ENCODE measurements at places on chromosomes 6 and 20.
A peak's percentile ranks its signal among the peaks of the same experiment; 100 is the strongest.

DNA sequence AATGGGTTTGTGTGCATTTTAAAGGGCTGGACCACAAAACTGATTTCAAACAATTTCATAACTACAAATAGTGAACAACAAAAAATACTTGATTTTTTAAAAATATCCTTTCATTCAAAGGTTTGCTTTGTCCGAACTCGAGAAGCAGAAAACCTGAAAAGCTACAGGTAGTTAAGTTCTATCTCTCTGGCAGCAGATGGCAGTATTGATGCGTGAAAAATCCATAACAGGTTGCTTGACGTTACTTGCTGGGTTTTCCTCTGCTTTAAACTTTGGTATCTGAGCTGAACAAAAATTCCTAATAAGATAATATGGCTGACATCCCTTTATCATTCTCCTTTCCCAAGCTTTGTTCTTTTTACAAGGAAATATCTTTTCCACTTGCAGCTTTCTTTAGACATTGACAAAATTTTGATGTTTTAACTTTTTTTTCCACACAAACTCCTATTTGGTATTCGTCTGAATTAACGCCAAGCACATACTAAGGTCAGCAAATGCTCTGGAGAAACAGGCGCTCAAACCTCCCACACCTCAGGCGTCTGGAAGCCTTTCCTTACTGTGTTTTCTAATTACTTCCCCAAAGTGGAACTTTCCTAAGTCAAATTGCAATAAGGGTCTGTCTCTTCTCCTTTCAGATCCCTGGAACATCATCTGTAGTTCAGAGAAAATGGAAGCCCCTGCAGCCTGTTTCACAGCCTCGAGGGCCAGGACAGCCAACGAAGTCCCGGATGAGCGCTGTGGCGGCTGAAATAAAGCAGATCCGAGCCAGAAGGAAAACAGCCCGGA is 50.3 kb upstream of the GFRAL start:
- DNase-seq, result no peak

DNA sequence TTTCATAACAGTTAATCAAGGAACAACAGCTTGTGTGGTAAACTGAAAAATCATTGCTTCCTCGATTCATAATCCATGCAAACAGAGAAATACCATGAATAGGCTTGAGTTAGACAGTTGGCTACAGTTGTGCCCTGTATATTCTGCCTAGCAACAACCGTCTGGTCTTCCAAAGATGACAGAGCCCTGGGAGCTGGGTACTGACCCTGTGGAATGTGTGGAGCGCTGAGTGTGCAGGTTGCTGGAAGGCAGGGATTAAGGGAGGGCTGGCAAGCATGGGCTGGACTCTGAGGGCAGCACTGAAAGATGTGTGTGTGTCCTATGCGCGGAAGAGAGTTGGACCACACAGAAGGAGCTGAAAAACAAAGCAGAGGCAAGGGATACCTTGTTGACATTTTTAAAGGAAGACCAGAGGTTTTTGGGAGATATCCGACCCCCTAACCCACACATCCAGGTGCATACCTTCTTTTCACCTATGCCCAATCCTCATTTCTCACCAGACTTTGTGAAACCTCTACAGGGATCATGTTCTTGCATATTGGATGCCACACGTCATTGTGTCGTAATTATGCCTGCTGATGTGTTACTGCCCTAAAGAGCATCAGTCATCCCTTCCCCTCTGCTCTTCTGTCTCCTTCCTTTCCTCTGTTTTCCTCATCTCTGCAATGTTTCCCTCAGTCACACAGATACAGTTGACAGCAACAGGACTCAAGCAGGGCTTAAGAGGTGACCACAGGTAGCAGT is 58.2 kb upstream of the VGLL2 start:
- no peak for DNase-seq

- DNase-seq, result no peak
These were observed 221.7 kb upstream of the ECI2 start for GRCh38 chr6:4356899-4357659.

DNA sequence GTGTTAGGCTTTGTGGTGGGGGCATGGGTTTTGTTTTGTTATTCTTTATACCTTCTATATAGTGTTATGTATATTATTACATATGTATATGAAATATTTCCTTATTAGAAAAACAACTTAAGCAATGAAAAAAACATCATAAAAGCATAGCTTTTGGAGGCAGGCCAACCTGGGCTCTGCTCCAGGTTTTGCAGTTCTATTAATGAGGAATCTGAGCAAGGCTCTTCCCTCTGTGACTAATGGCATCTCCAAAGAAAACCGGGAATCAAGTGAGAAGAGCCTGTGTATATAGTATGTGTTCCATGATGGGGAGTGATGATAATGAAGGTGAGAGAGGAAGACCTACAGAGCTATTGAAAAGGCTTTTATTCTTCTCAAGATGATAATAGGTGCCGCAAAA is 291.1 kb downstream of the CLIC5 start:
- DNase-seq, result no peak

GRCh38 chr6:40671001-40671693 is 84.0 kb upstream of the LRFN2 start:
- no peak for DNase-seq

DNA sequence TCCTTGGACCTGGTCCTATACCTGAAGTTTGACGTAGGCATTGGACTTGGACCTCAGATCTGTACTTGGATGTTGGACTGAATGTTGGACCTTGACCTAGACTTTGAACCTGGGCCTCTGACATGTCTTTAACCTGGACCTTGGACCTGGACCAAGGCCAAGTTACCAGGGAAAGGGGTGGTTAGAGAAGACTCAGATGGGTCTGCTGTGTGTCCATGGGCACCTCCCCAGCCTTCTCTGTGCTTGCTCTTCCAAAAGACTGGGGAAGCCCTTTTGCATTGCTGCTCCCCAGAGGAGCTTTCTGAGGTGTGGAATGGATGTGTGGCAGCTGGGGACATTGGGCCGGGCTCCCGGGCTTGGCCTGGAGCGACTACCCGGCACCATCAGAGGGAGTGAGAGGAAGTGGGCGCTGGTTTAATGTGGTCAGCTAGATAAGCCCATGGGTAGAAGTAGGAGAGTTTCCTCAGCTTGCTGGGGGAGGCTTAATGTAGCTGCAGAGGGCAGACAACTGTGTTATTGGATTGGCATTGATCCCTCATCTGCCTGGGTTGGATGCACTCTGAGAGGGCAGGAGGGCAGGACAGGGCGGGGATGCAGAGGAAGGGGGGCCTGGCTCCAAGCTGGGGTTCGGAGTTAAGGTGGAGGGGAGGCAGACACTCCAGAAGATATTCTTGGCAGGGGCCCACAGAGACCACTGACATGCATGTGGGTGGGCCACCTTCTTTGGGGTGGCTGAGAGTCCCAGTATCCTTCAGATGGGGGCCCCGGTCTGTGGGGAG is 4.2 kb downstream of the SCRT2 start:
- no peak for DNase-seq

DNA sequence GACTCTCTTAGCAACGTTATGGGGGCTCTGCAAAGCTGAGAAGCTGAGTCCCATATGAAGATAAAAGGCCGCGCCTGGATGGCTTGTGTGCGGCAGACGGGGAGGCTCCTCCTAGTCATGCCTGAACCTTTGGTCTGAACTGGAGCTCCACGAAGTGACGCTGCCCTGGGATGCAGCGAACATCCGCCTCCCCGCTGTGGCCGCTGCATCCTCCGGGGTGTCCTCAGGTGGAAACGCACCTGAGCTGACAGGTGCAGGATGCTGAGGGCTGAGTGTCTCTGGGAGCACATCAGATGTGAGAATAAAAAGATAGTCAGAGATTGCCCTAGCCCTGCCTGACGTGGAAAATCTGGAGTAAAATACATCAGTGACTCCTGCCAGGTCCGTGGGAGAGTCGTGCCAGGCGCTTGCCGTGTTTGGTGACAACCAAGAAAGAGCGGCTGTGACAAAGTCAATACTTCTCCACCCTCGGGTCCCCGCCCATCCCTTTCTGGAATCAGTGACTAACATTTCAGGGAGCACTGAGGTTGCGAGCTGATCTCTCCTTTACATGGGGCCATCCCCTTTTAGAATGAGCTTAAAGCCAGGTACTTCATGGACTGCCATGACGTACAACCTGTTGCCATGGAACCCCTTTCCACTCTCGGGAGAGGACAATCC is 162.8 kb upstream of the AFDN start:
- no peak for DNase-seq

DNA sequence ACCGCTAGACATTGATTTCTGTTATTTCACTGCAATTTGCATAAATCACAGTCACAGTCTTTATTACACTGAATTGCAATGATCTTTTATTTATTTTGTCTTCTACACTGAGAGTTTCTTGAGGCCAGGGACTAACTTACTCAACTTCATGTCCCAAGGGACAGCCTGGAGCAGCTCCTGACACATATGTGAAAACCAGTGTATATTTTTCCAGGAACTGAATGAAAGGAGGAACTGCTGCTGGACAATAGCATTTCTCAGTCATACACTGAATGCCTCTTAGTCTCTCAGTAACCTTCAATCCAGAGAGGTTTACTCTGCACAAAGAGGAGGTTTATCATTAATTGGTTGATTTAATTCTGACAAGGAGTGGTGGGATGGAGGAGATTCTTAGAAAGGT is 5.9 kb downstream of the F13A1 start:
- DNase-seq, result no peak

- DNase-seq, result no peak
These were observed 67.6 kb upstream of the RIN2 start for GRCh38 chr20:19690462-19690861.

- DNase-seq, result no peak
These were observed 52.2 kb downstream of the LYRM4 start for GRCh38 chr6:5208471-5208971.

DNA sequence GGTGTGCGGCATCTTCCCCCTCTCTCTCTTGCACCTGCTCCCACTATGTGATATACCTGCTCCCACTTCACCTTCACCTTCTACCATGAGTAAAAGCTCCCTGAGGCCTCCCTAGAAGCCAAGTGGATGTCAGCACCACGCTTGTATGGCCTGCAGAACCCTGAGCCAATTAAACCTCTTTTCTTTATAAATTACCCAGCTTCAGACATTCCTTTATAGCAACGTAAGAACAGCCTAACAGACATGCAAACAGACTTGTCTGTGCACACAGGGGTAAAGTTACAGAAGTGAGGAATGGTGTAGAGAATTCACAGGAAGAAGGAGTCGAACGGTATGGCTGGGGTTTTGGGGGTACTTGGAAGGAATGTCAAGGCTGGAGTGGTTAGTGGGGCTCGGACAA is 14.8 kb upstream of the TGM2 start:
- no peak for DNase-seq

GRCh38 chr6:122322824-122323223 is 76.6 kb upstream of the HSF2 start:
- no peak for DNase-seq

- no peak for DNase-seq
These were observed 130.8 kb upstream of the PTPRT start for GRCh38 chr20:43320536-43320935.

DNA sequence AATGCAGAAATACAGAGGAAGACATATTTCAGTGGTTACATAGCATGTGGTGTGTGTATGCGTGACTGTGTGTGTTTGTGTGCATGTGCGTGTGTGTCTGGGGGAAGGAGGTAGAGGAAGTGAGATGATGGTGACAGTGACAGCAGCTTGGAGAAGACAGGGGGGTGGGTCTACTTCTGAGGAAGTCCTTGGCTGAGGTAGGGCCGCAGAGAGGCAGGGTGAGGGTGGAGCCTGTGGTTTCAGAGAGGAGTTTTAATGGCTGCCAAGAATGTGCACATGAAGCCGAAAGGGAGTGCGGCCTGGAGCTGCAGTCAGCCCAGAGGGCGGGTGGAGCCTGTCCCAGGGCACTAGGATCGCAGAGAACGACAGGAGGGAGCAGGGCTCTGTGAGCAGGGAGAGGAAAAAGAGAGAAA is 22.7 kb upstream of the RNF24 start:
- DNase-seq, result peak; percentile 43
